Stimulated activated CD4-positive, alpha-beta T cell treated with anti-CD3 and anti-CD28 coated beads, Interleukin-1b, Interleukin-23, amount 100 ng/mL, for 24 hours (primary cell): ENCODE measurements at places on chromosomes 3 and 15.
A peak's percentile ranks its signal among the peaks of the same experiment; 100 is the strongest.

- DNase-seq: peak; percentile 47
Measured at GRCh38 chr15:67174864-67175573, 79.4 kb downstream of the AAGAB start.

- no peak for DNase-seq
Measured at GRCh38 chr3:157247391-157247790, 87.4 kb upstream of the CCNL1 start.

GRCh38 chr3:26920646-26921478, 298.3 kb downstream of the LRRC3B start:
- DNase-seq: no peak

- DNase-seq: no peak
Measured at GRCh38 chr3:45056608-45057301, 30.7 kb downstream of the CLEC3B start.

- DNase-seq: no peak
Measured at GRCh38 chr3:122357828-122358702, 25.0 kb downstream of the MIX23 start.

DNA sequence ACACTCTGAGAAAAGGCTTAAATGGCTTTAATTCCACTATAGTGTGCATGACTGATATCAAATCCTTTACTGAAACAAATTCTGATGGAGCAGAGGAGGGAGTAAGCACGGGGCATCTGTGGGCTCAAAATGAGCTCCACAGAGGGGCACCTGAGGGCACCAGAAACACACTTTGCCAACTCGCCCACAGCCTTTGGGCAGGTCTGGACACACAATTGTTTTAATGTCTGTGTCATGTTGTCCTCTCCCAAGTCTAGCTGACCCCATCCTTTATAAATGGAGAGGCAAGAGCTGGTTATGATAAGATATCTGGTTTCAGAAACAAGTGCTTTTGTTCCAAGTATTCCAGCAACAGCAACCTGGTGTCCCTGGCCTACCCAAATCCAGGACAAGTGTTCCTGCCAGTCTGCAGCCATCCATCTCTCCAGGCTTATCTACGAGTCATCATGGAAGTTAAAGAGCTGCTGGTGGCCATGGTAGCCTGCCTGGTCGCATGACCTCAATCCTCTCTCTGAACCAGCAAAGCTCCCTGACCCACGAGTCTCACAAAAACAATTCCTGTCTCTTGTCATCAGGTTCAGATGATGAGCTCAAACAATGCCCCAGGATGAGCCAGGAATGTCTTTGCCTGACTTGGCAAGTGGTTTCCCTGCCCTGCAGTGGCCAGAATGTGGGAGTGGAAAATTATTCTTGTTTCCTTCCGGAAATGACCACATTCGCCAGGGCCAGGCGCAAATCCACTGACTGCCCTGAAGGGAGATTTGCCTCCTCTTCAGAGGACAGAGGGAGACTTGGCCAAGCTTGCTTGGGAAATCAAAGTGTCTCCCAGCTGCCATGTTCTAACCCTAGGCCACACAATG, 64.4 kb upstream of the TPM1 start:
- DNase-seq: no peak

GRCh38 chr15:89679212-89679611, at the start of gene PLIN1:
Gene PLIN1, minus strand, starts transcription at chr15:89679367. Its CDS starts 1,878 bp downstream, at chr15:89677489.
- no peak for DNase-seq

DNA sequence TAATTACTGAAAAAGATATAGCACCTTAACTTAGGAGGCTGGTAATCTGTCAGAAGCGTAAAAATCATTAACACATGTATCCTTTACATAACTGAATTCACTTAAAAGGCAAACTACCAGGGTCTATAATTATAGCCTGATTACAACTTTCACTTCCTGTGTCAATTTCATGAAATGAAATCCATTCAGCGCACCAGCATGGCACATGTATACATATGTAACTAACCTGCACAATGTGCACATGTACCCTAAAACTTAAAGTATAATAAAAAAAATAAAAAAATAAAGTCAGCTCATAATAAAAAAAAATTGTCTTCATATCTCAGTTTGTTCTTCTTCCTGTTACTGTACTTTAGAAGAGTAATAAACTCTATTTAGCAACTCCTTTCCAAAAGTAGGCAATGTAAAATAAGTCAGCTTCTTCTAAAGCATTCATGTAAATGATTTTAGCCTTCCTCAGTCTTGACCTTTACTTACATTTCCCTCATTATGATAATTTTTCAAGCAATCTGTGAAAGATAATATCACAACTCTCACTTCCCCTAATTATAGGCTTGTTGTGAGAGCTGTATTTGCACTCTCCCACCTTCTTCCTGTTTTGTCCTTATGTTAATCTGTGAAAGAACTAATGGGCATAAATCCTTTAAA, 50.1 kb downstream of the KBTBD8 start:
- DNase-seq: no peak

- no peak for DNase-seq
Measured at GRCh38 chr15:100934726-100935125, 15.6 kb downstream of the LRRK1 start.

DNA sequence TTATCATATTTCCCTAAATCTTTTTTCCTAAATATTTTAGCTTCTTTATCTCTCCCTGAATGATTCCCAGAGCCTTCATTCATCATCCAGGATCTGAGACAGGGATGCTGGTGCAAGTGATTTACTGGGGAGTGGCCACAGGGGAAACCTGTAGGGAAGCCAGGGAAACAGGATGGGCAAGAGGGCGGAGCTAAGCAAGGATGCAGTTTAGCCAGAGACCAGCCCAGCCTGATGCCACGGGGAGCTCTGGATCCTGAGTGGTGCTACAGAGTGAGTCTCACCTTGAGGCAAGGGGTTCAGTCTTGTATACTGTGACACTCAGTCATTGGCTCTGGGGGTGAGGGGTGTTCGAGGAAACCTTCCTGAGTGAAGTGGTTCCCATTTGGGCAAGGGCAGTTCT, 39.7 kb upstream of the LRRFIP2 start:
- no peak for DNase-seq

DNA sequence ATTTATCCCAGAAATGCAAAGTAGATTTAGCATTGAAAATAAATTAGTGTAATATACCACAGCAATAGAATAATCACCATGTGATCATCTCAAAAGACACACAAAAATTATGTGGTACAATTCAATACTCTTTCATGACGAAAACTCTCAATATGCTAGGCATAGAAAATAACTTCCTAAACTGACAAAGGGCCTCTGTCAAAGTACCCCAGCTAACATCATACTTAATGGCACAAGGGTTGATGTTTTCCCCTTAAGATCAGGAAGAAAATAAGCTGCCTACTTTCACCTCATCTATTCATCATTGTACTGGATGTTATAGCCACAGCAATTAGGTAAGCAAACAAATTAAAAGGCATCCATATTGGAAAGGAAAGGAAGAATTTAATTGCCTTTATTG, 22.7 kb upstream of the NIPA2 start:
- DNase-seq: no peak

- DNase-seq: no peak
Measured at GRCh38 chr3:193879099-193879863, 256.7 kb upstream of the HES1 start.

GRCh38 chr3:109275702-109276293, 40.5 kb downstream of the DPPA2 start:
- no peak for DNase-seq

DNA sequence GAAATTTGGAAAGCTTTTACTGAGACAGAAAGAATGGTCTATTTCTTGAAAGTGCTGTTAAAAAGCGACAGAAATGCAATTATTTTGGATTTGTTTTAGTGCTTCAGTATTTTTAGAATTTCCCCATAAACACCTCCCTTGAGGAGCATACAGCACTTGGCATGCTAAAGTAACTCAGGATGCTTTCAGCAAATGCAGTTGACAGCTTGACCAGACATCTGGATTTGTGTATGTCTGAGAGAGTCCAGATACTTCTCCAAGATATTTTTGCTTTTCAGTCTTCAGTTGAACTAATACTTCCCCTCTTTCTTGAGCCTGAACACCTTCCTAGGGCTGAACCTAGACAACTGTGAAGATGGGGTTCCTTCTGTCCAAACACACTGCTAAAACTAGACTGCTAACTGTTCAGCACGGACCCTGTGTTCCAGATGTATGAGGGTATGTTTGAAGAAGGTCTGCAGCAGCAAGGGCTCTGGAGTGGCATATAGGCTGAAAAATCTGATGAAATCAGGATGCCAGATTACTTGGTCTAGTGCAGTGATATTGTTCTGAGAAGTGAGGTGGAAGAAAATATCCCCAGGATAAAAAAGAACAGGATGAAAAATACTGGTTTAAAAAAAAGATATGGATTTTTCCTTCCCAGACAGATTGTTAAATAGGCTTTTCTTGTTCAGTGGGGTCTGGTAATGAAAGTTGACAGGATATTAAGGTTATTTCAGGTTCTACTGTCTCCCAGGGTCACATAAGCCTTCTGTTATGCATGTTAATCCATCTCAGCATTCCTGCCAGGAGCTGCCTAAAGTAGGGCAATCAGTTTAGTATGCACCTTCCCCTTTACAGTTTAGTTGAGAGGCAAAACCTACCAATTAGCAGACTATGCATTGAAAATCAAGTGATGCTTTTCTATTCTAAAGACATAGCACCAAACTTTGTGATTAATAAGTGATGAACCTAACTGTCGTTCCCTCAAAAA, 516.9 kb upstream of the TBL1XR1 start:
- no peak for DNase-seq

GRCh38 chr15:51335538-51336410, 2.6 kb downstream of the CYP19A1 start:
- no peak for DNase-seq

GRCh38 chr15:78069462-78070029, 8.0 kb downstream of the TBC1D2B start:
- DNase-seq: no peak

- no peak for DNase-seq
Measured at GRCh38 chr3:125160606-125161371, 51.8 kb downstream of the SLC12A8 start.

DNA sequence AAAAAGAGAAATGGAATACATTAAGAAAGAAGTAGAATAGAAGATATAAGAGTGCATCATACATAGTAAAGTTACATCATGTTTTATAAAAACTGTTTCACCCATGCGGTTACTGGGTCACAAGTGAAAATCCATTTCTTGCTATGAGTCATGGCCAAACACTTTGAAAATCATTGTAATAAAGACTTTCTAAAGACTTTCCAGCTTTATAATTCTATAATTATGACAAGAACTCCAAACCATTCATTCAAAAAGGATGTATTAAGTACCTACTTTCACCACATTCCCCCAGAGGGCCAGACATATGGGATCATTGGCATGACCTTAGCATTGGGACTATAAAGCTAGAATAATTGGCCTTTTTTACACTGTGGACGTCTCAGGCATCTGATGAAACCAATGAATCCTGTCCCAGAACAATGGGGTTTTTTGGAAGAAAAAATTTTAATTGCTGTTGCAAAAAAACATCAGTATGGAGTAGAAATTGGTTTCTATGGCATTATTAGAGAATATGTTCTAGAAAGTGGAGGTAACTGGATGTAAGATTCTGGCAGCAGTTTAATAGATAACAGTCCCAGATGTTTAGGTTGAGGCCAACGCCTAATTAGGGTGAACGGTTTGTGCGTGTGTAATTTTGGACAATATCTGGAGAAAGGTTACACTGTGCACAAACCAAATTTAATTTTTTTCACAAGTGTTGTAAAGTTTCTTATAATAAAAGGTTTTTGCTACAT, 3.3 kb upstream of the SKIC8 start:
- DNase-seq: no peak

DNA sequence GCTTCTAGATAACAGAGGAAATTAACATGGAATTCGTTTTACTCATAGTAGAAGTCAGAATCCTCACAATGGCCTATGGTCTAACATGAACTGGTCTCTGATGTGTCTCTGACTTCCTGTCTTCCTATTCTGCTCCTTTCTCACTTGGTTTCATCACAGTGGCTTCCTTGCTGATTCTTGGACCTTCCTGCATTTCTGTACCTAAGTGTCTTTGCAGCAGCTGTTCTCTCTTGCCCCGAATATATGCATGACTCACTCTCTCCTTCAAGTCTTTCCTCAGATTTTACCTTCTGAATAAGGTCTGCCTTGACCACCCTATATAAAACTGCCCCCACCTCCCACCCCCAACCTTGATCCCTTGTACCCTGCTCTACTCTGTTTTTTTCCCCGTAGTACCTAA, 14.1 kb downstream of the ARL13B start:
- DNase-seq: no peak

DNA sequence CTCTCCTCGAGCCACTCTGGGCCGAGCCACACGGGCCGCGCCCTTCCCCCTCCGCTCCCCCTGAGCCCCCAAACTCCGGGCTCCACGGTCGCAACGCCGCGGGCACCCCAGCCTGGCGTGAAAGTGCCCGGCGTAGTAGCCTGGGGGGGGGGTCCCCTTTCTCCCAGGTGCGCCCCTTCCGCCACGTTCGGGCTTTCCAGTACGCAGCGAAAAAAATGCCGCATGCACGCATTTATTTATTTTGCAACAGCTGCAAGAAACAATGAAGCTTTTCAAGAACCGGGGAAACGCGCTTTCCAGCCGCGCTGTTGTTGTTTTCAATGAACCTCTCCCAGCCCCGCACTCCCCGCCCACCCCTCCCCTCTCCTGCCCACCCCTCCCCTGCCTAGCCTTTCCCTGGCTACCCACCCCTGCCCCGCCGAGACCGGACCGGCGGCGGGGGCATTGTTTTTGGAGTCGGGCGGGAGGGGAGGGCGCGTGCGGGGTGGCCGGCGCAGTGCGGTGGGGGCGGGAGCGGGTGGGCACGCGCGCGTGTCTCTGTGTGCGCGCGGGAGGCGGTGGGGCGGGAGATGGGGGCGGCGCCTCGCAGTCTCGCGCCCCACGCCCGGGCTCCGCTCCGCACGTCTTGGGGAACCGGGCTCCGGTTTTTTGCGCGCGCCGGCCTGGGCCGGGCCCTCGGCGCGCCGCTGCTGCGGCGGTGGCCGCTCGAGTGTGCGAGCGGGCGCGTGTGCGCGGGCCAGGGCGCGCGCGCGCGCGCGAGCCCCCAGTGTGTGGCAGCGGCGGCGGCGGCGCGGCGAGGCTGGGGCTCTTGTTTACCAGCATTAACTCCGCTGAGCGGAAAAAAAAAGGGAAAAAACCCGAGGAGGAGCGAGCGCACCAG, at the start of gene IGF1R:
IGF1R (plus strand) TSS at position 766 of the 880 bp plus-strand sequence. CDS start 1,043 bp downstream, outside the sequence.
- DNase-seq: peak; percentile 79

DNA sequence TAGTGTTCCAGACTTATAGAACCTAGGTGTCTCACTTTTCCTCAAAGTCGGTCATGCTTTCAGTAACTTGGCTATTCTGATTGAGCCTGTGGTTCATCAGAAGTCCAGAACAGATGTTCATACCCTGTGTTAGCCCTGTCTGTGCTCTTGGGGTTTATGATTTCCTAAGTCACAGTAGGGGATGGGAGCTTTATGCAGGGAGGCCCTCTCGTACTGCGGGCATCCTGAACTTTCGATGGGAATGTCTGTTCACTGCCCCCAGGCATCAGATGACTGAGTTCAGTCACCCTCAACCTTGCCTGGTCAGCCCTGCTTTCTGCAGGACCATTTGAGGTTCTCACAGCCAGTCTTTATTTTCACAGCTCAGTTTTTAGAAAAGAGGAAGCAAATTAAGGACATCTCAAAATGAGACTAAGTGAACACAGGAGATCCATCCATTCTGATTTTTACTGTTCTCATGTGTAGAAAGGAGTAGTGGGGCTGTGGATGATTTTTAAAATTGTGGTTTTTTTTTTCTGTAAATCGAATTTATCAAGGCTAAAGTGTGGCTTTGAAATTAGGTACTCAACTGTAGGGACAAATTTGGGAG, 71.3 kb downstream of the CMTM8 start:
- DNase-seq: no peak

GRCh38 chr3:59658866-59659265, 609.0 kb upstream of the CFAP20DC start:
- DNase-seq: no peak

- no peak for DNase-seq
Measured at GRCh38 chr15:36008719-36009118, 462.8 kb upstream of the DPH6 start.
